ENCODE measurements at places on chromosomes 16 and 17. TPM values are rescaled to one million over a fixed set of nuclear protein-coding genes. Genes with fewer than 3 reads are reported as not detected.

FOXL1 gene
- polyA plus RNA-seq: 2.2 TPM

DNA sequence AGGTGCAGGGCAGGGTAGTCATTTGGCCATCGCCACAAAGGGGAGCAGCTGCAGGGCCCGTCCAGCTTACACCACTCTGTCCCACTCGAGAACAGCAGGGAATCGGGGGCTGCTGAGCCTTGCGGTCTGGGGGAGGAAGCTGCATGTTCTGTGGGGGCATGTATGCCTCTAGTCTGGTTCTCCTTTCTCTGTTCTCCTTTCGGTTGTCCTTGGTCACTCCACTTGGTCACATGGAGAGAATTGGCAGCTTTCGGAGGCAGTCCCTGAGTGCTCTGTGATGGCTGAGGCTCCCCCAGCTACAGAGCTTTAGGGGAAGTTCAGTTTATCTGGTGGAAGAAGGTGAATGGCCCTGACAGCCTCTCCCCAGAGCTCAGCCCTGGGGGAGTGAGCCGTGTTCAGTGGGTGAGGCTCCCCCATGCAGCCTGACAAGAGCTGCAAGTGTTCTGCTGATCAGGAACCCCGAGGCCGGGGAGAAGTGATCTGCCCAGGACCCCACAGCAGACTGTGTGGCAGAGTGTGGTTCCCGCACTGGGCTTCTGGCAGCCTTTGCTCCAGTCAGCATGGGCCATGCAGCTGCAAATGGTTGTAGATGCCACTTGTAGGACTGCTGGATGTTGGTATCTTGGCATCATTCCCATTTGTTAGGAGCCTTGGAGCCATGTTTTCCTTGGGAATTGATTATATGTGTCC, 22.3 kb upstream of the SMPD3 start:
- DNase-seq: peak; percentile 14

- no peak for DNase-seq
These were observed 24.4 kb downstream of the TNFRSF13B start for GRCh38 chr17:16947470-16947869.

- no peak for DNase-seq
These were observed 45.6 kb upstream of the LCMT1 start for GRCh38 chr16:25065899-25066298.

Data from spinal cord (tissue), 10 donors.